Muscle of leg (tissue), 16 donors: ENCODE measurements at places on chromosomes 3 and 15. TPM values are rescaled to one million over a fixed set of nuclear protein-coding genes. Genes with fewer than 3 reads are reported as not detected.

The C3orf52 gene
- total RNA-seq: 5.7 TPM

The TLR9 gene
- 0.09 TPM for total RNA-seq

The CLDN1 gene
- 2.1 TPM for total RNA-seq

The ECE2 gene
- total RNA-seq: not detected

The HEMK1 gene
- total RNA-seq: 16.6 TPM

The ZNF148 gene
- 36.0 TPM for total RNA-seq
